ENCODE measurements at places on chromosomes 12 and 14.

DNA sequence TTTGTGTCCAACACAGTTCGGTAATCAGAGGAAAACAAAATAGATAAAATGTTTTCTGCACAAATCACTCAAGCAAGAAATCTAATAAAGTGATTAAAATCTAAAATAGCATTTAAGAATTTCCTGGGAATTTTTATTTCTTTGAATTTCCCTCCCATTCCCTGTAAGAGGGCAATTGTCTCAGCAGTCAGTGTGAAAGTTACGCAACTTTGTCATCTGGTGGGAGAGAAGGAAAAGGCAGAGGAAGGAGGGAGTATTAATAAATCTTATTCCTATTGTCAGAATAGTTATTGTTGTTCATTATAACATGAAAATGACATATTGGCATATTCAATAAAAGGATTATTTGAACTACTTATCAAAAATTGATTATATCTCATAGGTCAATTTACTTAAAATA is 464.9 kb downstream of the PRKD1 start:
- DNase-seq, result no peak

- no peak for DNase-seq
These were observed 3.9 kb downstream of the SNAPC1 start for GRCh38 chr14:61766151-61766550.

DNA sequence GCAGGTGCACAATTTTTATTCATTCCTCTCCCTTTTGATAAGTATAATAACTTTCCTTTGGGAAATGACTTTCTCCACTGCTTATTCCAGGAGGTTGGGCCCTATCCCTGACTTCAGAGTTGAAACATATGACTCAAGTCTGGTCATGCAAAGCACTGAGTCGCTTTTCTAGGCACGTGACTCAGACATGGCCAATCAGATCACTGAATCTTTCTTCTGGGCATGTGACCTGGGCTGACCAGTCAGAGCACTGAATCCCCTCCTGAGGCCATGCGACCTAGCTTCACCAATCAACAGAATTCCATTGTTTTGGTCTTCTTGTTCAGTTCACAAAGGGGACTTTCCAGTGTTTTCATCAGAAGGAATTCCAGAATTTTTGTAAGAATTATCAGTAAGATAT is 377.1 kb upstream of the KITLG start:
- no peak for DNase-seq

- DNase-seq, result no peak
These were observed 2.3 kb upstream of the KRT6A start for GRCh38 chr12:52495389-52495788.

DNA sequence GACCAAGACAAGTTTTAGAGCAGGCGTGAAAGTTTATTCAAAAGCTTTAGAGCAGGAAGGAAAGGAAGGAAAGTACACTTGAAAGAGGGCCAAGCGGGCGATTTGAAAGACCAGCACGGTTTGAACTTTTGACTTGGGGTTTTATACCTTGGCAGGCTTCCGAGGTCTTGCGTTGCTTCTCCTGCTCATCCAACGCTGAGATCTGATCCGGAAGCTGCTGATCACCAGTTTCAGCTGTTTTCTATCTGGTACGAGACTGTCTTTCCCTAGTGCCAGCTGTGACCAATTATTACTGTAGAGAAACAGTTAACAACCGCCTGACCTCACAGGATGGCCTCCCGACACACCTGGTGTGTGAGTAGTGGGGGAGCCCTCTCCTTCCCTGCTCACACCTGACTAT is 20.6 kb upstream of the SNRPF start:
- no peak for DNase-seq

DNA sequence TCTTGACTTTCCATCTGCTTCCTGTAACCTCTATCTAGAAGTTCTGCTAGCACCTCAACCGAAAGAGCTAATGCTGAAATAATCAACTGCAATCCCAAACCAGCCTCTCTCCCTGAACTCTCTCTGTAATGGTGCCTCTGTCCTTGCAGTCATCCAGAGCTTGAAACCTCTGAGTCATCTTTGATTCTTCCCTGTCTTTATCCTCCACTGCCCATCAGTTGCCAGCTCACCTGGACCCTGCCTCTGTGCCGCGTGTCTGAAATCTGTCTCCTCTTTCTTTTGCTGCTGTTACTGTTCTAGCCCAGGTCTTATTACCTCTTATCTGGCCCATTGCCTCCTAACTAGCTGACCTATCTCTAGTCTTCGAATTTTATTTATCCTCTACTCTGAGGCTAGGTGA is 15.5 kb downstream of the CLSTN3 start:
- no peak for DNase-seq

DNA sequence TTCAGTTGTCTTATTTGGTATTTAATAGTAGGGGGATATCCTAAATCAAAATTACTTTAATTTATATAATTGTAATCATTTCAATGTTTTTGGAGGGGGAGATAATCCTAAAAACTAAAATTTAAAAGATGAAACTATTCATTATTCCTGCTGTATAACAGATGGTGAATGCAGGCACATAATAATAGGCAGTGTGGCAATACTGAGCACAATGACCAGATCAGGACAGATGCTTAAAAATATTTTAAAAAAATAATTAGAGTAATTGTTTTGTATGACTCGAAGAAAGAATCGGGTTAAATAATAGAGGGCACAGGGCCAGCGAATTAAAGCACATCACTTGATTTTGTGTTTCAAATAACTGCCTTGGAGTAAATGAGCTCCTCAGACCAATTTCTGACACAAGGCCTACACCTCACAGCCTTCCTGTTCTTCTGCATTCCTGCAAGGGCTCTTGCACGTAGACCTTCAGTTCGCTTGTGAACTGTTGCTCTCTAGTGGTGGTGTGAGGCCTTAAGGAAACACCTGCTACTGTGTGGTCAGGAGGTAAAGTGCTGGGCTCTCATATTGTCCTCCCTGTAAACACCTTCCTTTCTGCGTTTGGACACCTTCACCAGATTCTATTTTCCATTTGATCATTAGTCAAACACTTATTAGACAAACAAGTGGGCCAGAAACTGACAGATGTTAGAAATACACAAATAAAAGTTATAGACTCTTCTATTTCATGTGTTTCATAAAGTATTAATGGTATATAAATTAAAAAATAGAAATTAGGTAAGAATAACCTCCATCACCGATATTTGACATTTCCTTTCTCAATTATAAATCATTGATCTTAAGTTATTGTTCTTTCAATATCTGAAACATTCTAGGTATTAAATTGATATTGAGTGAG is 29.3 kb upstream of the KLRF1 start:
- DNase-seq, result no peak

- no peak for DNase-seq
These were observed 20.6 kb upstream of the PCNX1 start for GRCh38 chr14:70886421-70887206.

DNA sequence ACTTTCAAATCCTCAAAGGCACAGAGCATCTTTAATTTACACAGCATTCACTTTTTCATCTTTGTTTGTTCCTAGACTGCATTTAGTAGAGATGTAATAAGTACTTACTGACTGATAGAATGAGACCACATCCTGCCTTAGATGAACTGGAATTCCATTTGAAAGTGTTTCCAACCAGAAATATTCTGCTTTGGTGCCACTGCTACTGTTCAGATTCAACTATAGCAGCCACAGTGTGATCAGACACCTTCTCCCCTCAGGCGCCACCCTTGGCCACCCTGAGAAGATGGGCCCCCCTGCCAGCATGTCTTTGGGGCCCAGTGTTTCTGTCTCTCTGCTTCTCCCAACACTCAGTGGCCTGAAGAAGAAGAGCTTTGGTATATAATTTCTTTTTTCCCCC is 449.1 kb downstream of the RAD51B start:
- no peak for DNase-seq

DNA sequence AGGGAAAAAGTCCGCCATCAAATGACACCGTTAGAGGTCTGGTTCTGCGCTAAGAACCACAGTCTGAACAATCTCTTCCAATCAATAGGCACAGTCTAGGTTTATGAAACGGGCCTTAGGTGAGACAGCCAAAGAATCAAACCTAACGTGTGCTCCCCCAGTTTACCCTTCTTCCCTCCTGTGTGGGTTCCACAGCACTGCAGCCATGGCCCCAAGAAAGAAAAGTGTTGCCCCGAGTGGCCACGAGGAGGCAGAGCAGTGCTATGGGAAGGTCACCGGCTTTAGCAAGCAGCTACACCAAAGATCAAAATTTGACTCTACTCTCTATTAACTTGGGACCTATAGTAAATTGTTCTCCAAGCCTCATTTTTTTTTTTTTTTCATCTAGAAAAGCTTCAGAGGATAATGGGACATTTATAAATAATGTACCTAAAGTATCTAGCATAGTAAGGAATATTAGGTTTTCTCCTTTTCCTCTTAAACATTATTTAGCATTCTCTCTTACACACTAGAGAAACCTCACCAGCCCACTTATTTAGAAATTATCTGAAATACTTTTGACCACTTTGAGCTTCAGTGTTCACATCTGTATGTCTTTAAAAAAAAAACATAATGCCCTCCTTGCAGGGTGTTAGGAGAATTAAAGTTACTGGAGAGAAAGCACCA is 70.2 kb upstream of the GPHB5 start:
- DNase-seq, result peak; percentile 28

GRCh38 chr12:188910-189621 is 24.9 kb downstream of the SLC6A12 start:
- DNase-seq, result peak; percentile 88

- no peak for DNase-seq
These were observed 412.5 kb downstream of the RMST start for GRCh38 chr12:97875064-97875463.

DNA sequence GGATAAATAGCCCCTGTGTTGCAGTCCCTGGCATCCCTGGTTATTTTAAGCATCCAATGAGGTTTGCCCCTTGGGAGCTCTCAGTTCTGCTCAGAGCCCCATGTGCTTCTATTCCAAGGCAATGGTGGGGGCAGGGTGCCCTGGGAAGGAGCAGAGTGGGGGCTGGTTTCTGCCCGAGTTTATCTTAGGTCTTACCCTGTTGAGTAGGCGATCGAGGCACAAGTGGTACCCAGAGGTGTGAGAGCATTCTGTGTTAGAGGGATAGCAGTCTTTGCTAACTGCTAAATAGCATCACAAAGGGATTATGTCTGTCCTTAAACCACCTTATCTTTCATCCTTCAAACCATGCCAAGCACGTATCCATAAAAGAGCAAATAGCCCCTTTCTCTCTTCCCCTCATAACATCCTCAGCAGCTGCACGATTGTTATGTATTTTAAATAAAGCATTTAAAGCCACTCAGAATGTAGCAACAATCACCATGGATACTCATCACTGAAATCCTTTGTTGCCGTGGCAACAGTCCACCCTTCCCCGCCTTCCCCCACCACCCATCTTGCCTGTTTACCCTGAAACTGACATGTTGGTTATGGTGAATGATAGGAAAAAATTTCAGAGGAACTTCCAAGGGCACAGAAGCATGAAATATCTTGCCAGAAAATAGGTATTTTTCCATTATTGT is 139.3 kb downstream of the PTPN11 start:
- no peak for DNase-seq

- DNase-seq, result no peak
These were observed 56.7 kb upstream of the AEBP2 start for GRCh38 chr12:19382563-19382962.

GRCh38 chr14:96098999-96099335 is 59.8 kb downstream of the C14orf132 start:
- DNase-seq, result no peak

DNA sequence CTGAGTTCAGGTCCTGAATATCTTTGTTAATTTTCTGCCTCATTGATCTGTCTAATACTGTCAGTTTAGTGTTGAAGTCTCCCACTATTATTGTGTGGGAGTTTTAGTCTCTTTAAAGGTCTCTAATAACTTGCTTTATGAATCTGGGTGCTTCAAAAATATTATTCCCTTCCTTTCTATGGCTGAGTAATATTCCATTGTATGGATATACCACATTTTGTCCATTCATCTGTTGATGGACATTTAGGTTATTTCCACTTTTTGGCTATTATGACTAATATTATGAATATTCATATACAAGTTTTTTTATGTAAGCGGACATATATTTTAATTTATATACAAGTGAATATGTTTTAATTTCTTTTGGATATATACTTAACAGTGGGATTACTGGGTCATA is 82.7 kb downstream of the SDR9C7 start:
- no peak for DNase-seq

DNA sequence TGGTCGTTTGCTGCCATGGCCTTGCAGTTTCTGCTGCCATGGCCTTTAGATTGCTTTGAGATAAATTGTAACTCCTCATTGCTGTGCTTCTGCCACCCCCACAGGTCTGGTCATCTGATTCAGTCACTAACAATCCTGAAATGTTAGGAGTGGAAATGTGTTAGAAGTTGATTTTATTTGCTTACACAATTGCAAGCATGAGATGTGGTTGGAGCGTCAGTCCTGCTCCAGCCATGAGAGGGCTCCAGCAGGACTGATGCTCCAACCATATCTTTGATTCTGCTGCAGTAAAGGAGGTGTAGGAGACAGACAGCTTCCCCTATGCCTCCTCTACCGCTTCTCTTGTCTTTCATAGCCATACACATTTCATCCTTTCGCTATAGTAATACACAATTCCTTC is 226.8 kb upstream of the RGS6 start:
- no peak for DNase-seq

- no peak for DNase-seq
These were observed 49.8 kb downstream of the NOC4L start for GRCh38 chr12:132194056-132194455.

GRCh38 chr14:91113829-91114078 is at the start of gene DGLUCY:
DGLUCY (plus strand) TSS chr14:91114073; CDS start chr14:91160295, 46,222 bp downstream.
- DNase-seq, result peak; percentile 73

- DNase-seq, result peak; percentile 2
These were observed 807 bp upstream of the SLC16A7 start for GRCh38 chr12:59594943-59595500.

- no peak for DNase-seq
These were observed 180.4 kb upstream of the ATP2B1 start for GRCh38 chr12:89889062-89889461.

DNA sequence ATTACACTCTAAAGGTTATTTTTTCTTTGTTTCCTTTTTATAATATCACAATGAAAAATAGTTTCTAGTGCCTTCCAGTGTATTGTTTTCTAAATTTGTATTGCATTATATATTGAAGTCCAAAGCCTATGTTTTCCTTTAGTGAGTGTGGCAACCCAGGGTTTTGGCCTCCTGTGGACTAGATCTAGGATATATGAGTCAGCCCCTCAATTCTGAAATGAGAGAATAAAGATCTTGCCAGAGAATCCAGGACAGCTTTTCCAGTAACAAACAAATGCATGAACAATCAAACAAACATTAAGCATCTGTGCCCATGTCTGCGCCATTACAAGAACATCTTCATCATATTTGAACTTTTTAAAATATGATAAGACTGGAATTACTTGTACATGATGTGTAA is 70.7 kb upstream of the SSTR1 start:
- no peak for DNase-seq

GRCh38 chr12:39805651-39806050 is 186.0 kb upstream of the ABCD2 start:
- no peak for DNase-seq

GRCh38 chr14:24130717-24131548 is 474 bp downstream of the FITM1 start:
- no peak for DNase-seq

DNA sequence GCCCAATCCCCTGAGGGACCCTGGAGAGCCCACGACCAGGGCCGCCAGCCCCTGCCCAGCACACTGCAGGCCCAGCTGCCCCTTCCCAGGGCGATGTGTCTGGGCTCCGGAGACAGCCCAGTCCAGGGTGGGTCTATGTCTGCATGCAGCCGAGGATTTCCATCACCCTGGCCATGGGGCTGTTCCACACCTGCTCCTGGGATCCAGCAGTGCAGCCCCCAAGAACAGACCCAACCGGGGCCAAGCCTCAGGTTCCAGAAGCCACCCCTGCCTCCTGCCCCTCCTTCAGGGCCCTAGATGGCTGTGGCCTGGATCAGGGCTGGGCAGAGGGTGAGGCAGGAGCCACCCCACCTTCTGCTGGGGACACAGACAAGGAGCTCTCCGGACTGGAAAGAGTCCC is 11.5 kb downstream of the C14orf180 start:
- DNase-seq, result no peak
